Stimulated activated CD4-positive, alpha-beta T cell treated with anti-CD3 and anti-CD28 coated beads, Interleukin-1b, Interleukin-23, amount 100 ng/mL, for 24 hours (primary cell): ENCODE measurements at places on chromosomes 3 and 15.

- no peak for DNase-seq
Measured at GRCh38 chr3:119236756-119237155, 3.9 kb downstream of the B4GALT4 start.

DNA sequence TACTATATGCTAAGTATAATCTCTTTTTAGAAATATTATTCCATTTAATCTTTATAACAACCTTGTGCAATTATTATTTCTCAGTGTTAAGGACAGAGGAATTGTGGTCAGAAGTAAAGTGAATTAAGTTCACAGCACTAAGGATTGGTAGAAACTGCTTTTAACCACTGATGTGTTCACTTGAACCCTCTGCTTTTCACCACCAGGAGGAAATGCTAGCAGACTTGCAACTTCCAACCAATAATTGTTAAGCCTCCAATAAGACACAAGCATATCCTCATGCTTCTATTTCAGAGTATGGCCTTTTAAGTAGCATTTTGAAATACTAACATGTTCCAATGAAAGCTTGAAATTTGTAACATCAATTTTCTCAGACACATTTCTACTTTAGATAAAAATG, 527.4 kb downstream of the SI start:
- DNase-seq = no peak

DNA sequence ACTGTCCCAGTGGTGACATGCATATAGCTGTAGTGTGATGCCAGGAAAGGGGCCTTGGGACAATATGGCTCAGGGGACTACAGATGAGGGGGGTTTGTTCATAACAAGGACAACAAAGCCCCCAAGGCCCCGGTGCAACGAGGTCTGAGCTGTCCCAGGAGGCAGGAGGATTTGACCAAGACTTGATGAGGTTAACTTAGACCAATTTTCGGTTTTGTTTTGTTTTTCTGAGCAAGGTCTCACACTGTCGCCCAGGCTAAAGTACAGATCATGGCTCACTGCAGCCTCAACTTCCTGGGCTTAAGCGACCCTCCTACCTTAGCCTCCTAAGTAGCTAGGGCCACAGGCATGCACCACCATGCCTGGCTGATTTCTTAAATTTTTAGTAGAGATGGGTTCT, 23.8 kb downstream of the EFCAB12 start:
- DNase-seq = no peak

DNA sequence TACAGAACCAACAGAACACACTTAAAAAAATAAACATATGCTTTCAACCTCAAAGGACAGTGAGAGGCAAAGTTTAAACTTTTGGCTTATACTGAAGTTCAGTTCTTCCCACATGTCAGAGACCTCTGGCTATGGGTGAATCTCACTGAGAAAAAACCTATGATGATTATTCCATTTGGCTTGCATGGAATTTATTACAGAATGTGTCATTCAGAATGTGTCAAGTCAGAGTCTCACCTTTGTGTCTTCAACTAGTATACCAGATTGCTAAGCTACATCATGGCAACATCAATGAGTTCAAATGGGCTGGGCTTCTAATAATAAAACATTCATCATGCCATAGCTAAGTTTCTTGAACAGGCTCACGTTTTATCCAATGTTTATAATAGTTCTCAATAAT, 987.0 kb downstream of the NTRK3 start:
- no peak for DNase-seq

GRCh38 chr3:55000546-55000945, 72.7 kb upstream of the LRTM1 start:
- DNase-seq = no peak

DNA sequence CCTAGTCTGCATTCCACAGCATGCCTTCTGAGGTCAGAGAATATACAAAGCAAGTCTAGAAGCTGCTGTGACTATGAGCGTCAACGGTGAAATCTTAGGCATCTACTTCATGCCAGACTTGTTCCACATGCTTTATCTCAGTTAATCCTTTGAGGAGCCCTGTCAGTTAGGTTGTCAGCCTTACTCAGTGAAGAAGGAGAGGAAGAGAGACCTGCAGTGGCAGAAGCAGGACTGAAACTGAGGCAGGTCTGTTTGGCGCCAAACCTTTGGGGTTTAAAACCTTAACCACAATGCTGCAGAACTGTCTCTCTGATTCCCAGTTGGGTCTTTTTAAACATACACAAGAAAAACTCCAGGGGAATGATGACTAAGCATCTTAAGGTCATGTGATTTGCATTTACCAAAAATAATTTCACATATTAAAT, 139.0 kb upstream of the LIPC start:
- DNase-seq = no peak

- no peak for DNase-seq
Measured at GRCh38 chr15:81889485-81889881, 156.3 kb downstream of the MEX3B start.

DNA sequence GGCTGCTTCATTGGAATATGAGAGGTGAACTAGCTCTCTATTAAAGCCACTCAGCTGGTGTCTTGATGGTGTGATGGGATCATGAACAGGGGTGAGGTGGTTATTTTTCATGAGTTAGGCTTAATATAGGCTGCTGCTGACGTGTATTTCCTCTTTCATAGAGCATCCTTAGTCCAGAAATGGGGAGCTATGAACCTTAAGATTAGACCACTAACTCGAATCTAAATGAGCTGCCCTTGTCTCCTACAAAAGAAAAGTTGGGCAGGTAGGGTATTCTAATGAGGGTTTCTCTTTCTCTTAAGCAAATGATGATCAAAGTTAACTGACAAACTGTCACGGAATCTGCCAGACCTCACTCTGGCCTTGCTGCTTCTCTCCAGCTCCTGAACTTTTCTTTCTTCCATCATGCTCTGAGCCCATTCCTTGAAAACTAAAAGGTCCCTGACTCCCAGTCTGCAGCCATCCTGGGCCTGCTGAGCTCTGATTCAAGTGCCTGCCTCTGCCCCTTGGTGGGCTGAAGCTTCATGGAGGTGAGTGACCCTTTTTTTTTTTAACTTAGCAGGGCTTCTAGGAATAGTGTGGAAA, at the start of gene TRIM69:
TSS of gene TRIM69 (plus strand) at position 348 of the 585 bp plus-strand sequence. CDS start at position 525, 177 bp downstream.
- DNase-seq = no peak

GRCh38 chr15:92647467-92648163, 8.0 kb downstream of the FAM174B start:
- DNase-seq = no peak

DNA sequence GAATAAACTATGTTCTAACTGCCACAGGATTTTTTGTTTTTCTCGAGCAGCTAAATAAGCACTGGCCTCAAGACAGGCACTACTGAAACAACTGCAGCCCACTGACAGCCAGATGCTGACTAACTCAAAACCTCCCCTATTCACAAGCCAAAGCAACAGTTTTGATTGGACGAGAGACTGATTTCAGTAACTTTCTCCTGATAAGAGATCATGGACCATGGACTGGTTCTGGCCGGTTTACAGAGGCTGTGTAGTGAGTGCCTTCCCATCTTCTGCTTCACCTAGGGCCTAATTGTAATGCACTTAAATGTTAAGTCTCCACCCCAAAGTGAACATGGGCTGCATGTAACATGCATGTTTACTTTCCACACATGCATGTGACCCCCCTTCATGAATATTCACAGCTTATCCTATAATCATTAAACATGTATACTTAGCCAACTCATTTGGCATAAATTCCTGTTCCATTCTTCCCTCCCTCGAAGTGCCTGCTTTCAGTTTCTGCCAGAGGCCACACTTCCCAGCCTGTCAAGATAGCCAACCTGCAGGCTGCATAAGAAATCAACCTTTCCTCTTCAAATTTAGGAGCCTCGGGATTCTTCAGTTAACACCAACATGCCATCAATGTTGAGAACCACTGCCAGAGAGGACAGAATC, 108.2 kb downstream of the ULK4 start:
- DNase-seq = no peak

DNA sequence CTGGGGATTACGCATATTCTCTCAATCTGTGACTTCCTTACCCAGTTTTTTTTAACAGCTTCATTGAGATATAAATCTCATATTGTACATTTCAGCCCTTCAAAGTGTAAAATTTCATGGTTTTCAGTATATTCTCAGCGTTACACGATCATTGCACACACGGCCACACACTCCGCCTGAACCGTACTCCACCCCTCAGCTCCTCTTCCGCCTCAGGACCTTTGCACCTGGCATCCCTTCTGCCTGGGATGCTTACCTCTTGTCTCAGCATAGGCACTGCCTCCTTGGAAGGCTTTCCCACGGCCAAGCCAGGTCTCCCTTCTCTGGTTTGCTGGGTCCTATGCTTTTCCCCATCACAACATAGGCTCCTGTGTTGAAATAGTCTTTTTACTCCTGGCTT, 57.4 kb upstream of the NR2C2 start:
- DNase-seq = no peak

DNA sequence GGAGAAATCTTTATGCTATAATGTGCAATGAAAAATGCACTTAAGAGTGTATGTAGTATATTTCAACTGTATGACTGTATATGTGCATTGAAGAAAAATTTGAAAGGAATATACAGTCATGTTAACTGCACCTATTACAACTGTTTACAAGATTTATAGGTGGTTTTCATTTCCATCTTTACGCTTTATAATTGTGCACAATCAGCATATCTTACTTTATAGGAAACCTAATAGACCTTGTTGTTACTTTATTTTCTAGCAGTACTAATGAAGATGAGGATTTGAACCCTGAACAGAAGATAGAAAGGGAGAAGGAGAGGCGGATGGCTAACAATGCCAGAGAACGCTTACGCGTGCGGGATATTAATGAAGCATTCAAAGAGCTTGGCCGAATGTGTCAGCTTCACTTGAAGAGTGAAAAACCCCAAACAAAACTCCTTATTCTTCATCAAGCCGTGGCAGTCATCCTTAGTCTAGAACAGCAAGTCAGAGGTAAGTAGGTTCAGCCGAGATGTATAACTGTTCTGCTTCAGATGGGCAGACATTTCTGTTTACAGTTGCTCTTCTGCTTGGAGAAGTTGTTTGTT, 103.4 kb upstream of the CGNL1 start:
- no peak for DNase-seq

GRCh38 chr3:149808209-149808829, 4.7 kb upstream of the RNF13 start:
- peak; percentile 7 for DNase-seq

DNA sequence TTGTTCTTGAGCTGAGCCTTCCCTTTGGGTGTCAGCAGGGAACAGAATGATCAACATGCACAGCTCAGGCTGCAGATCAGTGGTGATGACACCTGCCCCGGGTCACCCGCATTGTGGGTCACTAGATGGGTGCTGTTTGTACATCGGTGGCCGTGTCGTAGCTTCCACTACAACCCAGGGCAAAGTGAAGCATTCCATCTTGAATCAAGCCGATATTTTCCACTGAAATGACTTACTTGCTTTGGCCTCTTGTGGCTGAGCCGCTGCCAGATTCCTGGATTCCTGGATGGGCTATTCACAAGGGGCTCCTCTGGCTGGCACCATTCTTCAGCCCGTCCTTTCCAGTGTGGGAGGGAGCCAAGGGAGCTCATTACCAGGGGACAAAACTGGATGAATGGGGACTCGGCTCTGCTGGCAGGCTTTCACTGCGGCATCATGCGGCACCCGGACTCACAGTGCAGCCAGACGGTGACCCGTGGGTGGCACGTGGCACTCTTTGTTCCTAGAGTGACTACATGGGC, 65.6 kb downstream of the SLCO3A1 start:
- DNase-seq = no peak

- no peak for DNase-seq
Measured at GRCh38 chr15:81511138-81511537, 137.1 kb upstream of the TMC3 start.

DNA sequence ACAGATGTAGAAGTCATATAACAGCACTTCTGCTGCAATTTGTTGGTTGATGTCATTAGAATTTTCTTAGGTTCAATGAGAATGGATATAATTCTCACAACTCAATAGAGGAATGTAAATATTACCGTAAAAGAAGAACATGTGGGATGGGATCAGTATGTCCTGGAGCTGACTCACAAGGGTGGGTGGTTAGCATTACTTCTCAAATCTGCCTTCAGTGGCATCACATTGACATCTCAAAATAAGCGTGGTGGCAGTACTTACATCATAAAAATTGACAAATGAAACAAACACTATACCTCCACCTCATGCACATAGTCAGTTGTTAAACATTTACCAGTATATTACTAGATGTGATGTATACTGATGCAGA, 1068.0 kb upstream of the CADM2 start:
- DNase-seq = no peak

DNA sequence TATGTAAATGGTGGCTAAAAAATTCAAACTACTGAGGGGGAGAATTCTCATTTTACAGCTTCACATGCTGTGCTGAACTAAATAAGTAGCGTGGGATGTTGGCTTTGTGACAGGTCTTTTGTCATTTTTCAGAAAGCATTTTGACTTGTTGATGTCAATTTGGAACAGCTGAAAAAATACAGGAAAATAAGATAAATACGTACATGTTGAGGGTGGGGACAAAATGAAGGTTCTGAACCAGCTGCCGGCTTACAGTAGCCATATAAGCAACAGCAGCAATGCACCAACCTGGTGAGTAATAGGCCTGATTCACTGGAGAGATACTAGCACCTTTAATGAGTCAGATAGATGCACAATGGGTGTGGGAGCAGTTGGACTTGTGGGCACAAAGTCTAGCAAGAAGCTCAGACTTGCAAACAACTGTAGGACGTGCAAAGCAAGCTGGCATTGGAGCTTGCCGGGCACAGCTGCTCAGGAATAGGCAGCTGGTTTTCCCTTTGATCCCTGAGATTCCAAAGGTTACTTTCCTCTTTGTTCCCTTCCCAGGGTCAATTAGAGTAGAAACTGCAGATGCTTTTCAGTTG, 12.9 kb downstream of the B3GNT5 start:
- DNase-seq = no peak

DNA sequence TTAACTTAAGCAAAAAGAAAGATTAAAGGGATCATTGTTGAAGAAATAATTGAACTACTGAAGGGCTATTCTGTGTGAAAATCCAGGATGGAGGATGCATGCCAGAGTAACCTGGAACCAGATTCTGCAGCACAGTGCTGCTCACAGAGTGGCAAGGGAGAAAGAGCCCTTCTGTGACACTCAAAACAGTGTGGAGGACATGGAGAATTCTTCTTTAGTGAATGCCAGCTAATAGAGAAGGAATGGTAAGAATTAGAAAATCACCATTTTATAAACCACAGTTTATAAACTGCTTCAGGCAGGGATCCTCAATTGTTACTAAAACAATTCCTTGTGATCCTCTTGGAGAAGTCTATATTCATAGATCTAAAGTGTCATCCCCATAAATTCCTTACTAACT, 70.4 kb upstream of the ARHGEF26 start:
- DNase-seq = no peak

DNA sequence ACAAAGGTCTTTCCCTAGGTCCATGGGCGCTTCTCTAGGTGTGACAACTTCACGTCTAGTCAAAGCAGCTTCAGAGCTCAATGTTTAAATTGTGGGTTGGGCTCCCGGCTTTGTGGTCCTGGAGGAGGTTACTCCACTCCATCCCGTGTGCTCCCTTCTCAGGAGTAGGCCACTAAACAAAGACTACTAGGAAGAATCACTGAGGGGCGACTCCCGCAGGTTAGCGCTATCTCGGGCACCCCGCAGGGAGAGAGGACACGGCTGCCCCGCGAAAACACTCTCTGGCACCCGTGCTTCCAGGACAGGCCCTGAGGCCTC, 500 bp downstream of the PARP6 start:
- DNase-seq = no peak

- DNase-seq = no peak
Measured at GRCh38 chr3:157330206-157330605, 106.4 kb upstream of the PTX3 start.
